T-cell (primary cell): ENCODE measurements at places on chromosomes 7 and 10. TPM values are rescaled to one million over a fixed set of nuclear protein-coding genes. Genes with fewer than 3 reads are reported as not detected.

Gene EMX2
- total RNA-seq, result not detected

Gene FAS
- 20.5 TPM for total RNA-seq

DNA sequence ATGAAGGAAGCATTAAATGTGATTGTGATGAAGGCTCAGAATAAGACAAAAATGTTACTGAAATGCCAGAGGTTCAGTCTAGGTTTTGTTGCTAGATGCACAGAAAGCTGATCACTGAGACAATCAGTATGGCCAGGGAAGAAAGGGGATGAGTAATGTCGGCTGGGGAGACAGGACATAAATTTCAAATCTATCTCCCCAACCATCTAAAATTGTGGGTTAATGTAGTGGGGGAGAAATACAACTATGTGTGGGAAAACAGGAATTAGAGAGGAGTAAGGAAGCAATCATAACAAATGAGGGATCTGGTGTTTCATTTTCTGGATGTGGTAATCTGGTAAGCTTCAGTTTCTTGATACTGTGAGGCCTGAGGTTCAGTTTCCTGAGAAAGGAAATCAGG lies 1111.0 kb downstream of the XPNPEP1 start:
- no peak for DNase-seq

- no peak for DNase-seq
These were observed 9.7 kb upstream of the BCL7B start for GRCh38 chr7:73567140-73567539.
